ENCODE measurements at places on chromosomes 16 and 17.

- no peak for DNase-seq
Observed at GRCh38 chr17:36869856-36870719, 67.2 kb upstream of the LHX1 start.

- DNase-seq = no peak
Observed at GRCh38 chr16:11296706-11297491, 15.8 kb upstream of the PRM1 start.

DNA sequence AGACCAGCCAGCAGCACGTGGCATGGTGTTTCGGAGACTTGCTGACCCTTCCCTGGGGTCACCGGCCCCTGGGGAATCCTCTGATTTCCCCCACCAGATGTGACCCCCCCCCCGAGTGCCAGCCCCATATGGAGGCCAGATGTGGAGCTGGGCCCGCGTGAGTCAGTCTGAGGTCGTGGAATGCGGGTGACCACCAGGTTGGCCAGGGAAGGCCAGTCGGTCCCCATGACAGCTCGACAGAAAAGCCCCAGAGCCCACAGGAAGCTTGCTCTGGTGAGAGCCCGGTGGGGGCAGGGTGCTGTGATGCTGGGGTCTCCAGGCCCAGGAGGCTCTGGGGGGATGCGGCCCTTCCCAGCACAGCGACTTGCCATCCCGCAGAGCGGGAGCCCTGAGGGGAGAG lies 209.0 kb downstream of the NTN1 start:
- no peak for DNase-seq

GRCh38 chr17:57706761-57707160 lies 38.3 kb downstream of the CCDC182 start:
- DNase-seq = no peak

DNA sequence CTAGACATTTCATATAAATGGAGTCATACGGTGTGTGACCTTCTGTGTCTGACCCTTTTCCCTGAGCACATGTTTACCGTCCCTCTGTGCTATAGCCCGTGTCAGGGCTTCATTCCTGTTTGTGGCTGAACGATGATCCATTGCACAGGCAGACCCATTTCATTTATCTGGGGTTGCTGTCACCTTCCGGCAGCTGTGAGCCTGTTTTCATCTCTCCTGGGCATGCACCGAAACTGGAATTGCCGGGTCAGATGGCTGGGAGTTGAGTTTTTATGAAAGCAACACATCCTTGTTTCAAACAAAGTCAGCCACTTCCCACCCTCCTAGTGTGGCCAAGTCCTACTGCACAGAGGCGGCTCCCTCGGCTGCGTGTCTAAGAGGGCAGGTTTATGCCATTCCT lies 25.5 kb downstream of the BAIAP2 start:
- no peak for DNase-seq

- no peak for DNase-seq
Observed at GRCh38 chr16:11411059-11411550, 65.8 kb downstream of the RMI2 start.
